Fibroblast of skin of left biceps (primary cell): ENCODE measurements at places on chromosomes 7 and 10.

- no peak for DNase-seq
These were observed 66.7 kb downstream of the ARL4A start for GRCh38 chr7:12754179-12754578.

GRCh38 chr10:122725768-122726167, 26.1 kb upstream of the C10orf120 start:
- no peak for DNase-seq

- DNase-seq: no peak
These were observed 40.8 kb upstream of the CTBP2 start for GRCh38 chr10:125201108-125201524.

GRCh38 chr7:25995216-25995615, 156.8 kb upstream of the NFE2L3 start:
- no peak for DNase-seq

GRCh38 chr7:100824499-100825214, 2.7 kb downstream of the EPHB4 start:
- DNase-seq: no peak

DNA sequence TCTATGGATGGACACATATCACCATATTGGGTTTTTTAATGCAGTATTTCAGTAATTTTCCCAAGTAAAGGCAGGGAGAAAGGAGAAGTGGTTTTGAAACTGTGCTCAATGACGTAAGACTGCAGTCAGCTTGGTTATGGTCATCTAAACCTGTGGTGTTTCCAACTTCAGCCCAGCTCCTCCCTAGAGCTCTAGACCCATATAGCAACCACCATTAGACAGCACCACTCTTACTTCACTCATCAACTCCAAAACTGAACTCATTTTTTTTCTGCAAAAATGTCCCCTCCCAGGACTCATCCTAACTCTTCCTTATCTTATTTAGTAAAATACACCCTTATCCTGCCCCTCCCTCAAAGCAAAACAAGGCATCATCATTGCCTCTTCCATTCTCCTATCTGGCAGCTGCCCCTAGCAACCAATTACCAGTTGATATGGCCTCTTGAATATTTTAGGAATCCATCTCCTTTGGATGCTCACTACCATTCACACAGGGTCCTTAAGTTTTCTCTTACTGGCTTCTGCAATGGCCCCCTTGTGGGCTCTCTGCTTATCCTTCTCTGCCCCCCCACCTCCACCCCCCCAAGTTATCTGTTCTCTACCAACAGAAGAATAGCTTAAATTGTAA, 1.5 kb upstream of the RALA start:
- DNase-seq: no peak

GRCh38 chr7:139683137-139683921, 94.5 kb downstream of the HIPK2 start:
- peak; percentile 75 for DNase-seq

DNA sequence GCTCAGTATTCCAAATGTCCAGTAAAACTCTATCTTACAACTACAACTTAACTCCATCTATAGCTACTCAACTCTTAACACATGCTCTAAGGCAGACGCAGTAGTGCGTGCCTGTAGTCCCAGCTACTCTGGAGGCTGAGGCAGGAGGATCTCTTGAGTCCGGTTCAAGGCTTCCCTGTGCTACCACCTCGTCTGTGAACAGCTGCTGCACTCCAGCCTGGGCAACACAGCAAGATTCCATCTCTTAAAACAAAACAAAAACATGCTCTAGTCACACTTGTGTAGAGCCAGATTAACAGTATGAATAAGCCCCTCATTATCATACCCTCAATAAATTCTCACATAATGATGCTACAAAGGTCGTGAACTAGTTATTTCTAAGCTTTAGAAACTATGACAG, 3.6 kb downstream of the BAZ1B start:
- DNase-seq: no peak

DNA sequence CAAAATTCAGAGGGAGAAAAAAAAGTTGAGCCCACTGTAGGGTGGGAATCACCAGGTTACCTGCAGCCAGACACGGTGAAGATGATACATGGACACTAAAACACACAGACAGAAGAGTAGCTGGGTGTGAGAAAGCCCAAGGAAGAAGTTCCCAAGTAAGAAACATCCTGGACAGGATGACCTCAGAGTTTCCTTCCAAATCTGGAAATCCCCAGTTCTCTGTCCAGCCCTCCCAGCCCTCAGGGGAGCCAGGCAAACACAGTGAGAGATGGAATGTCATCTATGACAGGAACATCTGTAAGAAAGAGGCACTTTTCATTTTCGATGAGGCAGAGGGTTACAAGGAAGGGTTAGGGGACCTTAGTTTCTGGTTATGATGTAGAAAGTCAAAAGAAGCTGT, 125.1 kb upstream of the LYZL1 start:
- DNase-seq: no peak

GRCh38 chr10:34548466-34548865, 266.6 kb downstream of the PARD3 start:
- DNase-seq: no peak

DNA sequence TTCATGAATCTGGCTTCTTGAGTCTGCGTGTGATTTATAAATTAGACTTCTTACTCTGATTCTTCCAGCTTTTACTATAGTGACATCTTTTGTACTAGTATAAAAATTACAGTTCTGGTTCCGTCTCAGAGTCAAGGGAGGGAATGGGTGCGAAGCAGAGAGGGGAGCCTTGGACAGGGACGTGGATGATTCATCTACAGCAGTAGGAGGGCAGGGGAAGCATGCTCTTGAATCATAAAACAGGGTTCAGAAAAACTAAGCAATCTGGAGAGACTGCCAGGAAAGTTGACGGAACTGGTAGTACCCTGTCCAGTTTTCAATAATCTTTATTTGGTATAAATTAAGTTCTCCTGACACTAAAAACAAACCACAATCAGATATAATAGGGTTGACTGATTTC, 58.1 kb downstream of the ITGA8 start:
- no peak for DNase-seq

- DNase-seq: no peak
These were observed 34.3 kb downstream of the NPY start for GRCh38 chr7:24318326-24318725.

DNA sequence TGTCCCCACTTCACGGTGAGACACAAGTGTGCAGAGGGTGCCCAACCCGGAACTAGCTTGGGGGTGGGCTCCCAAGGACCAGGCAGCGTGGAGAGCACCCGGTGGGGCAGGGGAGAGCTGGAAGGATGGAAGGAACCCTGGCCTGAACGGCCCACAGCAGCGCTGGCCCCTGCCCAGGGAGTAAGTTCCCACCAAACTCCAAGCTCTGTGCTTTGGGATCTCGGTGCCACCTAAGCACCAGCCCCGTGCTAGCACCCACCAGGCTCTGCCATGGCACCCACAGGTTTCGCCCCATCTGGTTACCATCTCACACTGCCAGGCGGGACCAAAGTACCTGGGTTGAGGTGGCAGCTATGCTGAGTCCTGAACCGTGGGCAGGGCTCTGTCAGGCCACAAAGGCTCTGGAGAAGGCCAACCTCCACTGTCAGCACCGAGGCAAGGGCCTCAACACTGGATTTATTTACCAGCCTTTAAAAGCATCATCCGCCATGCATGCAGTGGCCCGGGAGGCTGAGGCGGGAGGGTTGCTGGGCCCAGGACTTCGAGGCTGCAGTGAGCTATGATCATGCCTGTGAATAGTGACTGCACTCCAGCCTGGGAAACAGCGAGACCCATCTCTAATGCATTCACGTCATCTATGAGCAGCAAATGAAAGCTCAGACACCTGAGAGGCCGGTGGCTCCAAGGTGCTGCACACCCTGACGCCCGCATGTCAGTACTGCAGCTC, 16.0 kb downstream of the GPER1 start:
- DNase-seq: no peak

DNA sequence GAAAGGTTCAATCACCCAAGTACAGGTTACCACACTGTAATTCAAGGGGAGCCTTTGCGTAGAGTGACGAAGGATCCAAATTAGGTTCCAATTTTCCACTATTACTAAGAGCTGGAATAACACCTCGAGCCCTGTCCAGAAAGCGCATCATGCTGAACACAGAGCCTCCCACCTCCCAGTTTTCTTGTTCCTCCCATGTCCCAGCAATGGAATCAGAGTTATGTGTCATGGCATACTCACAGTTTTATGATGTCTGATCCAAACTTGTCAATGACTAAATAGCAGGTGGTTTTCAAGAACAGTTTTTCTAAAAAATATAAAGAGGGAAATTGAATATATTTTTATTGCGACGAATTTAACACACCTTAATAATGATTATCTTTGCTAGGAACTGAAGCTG, 50.6 kb downstream of the AOAH start:
- DNase-seq: no peak

- DNase-seq: no peak
These were observed 105.7 kb upstream of the INSIG1 start for GRCh38 chr7:155191901-155192478.

DNA sequence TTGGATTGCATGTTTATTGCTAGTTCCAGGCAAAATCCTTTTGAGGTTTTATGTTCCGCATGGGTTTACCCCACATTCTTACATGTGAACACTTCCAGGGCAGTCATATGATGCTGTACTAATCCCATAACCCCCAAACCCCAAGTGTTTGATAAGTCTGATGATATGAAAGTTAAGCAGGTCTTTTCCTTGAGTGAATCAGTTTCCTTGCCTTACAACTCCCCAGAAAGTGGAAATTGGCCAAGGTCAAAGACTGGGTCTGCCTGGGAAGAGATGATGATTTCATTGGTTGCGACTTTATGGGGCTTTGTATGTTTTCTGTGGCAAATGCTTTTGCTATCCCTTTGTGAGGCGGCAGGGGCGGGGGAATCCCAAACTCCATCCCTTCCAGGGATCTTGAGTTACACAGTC, 24.7 kb downstream of the AFAP1L2 start:
- no peak for DNase-seq

GRCh38 chr10:4373098-4373497, 452.9 kb upstream of the AKR1E2 start:
- no peak for DNase-seq

DNA sequence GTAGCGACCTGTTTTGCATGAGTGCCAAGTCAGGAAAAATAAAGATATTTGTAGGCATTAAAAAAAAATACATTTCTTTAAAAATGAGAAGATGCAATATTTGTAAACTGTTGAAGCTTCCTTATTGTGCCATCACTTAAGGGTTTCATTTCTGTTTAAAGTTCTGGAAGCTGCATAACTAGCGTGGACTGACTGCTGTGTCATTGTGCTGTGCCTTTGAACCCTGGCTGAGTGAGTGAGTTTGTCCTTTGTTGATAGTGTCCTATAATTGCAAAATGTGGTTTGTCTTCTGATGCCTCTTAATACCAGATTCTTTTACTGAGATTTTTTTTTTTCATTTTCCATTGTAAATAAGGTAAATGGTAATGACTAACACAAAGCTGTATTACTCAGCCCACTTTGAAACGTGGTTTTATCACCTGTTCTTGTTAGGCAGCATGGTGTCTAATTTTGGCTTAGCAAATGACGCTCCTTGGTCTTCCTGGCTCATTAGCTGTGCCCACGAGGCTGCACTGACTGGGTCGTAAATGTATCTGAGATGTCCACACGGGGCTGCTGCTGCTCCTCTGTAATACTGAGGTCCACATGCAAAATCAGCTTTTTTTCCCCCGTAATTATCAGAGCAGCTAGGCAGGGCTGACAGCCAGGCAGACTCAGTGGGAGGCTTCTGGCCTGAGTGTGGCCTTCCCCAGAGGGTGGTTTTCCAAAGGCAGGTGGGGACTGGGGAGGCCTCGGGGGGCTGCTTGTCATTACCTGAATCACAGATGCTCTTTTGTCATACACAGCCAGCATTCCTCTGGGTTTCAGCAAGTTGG, 14.8 kb downstream of the ZSCAN25 start:
- no peak for DNase-seq

GRCh38 chr7:43689115-43689514, 40.2 kb downstream of the COA1 start:
- no peak for DNase-seq

DNA sequence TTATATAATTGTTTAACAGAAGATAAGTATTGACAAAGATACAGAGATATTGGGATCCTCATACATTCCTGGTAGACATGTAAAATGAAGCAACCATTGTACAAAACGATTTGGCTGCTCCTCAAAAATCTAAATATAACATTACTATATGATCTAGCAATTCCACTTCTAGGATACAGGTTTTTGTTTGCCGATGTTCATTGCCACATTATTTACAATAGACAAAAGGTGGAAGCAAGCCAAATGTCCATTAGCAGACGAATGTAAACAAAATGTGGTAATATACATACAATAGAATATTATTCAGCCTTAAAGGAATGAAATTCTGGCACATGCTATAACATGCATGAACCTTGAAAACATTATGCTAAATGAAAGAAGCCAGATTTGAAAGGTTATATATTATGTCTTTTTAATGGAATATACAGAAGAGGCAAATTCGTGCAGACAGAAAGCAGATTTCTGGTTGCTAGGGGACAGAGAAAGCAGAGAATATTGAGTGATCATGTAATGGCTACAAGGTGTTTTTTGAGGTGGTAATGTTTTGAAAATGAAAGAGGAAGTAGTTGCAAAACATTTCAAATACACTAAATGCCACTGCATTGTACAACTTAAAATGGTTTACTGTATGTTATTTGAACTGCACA, 44.9 kb downstream of the POLR1F start:
- DNase-seq: no peak

GRCh38 chr7:100745184-100745583, 11.8 kb downstream of the ZAN start:
- DNase-seq: peak; percentile 61

- DNase-seq: no peak
These were observed 14.1 kb downstream of the FOXL3 start for GRCh38 chr7:303884-304573.

DNA sequence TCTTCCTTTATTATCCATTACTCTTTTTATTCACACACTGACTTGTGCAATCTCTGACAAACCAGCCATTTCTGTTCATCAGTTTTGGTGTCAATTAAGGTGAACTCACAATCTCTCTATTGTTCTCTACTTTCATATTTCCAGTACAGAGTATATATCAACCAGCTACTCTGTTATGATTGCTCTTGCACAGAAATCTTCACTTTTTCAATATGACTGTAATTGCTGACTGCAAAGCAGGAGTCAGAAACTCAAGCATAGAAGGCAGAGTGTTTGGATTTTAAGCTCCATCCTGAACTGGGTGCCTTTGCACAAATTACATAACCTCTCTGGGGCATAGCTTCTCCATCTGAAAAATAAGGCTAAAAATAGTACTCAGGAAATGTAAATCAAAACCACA, 1042.0 kb downstream of the GRM8 start:
- DNase-seq: no peak

GRCh38 chr10:132255489-132256344, 52.0 kb downstream of the STK32C start:
- no peak for DNase-seq
